ENCODE measurements at places on chromosomes 4 and X.

- peak; percentile 18 for DNase-seq
Measured at GRCh38 chrX:10725071-10725470, 104.7 kb upstream of the MID1 start.

- DNase-seq: no peak
Measured at GRCh38 chr4:79247695-79248394, 78.0 kb downstream of the NAA11 start.

- DNase-seq: no peak
Measured at GRCh38 chr4:156734965-156735895, 236.4 kb downstream of the PDGFC start.

DNA sequence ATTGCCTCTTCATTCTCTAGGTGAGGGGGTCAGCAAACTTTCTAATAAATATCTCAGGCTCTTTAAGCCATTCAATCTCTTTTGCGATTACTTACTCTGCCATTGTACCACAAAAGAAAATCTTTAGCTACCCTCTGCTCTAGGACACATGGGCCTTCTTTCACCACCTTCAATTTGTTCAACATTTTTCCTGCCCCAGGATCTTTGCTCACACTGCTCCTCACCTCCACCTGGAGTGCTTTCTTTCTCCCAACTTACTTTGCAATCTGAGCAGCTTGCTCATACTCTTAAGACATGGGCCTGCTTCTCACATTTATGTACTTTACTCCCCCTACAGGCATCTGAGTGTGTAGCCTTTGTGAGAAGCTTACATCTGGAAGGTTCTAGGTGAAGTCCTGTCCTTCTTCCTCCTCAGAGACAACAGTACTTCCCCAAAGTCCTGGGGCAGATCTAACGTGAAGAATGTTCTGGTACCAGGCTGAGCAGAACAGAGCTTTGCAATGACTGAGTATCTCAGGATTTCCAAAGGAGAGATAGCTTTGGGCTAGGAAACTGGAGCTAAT is 55.0 kb upstream of the PRDM5 start:
- peak; percentile 52 for DNase-seq

DNA sequence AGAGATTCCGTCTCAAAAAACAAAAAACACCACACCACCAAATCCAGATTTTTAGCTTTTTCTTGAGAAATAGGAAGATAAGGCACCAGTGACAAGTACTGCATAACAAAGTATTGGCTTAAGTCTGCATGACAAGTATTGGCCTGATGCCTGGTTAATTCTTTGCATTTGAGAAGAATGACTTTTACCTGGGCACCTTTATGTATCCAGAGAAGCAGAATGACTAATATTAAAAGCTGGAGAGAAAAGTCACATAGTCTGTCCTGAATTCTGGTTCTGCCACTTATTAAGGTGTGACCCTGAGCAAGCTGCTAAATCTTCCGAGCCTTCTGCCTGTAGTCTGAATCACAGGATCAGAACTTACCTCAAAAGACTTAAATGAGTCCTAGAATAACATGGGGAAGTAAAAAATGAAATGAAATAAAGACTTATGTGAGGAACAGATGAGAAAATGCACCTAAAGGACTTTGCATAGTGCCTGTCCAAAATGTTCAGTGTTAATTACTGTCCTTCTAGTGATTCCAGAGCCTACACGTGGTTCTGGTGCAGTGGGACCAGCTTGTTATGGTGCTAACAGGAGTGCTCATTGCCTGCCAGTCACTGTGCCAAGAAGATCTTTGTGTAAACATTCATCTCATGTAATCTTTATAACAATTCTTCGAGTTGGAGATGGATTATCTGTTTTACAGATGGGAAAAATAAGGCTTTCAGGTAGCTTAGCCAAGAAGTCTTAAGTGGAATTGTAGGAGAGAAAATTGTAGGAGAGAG is 31.6 kb downstream of the UGDH start:
- no peak for DNase-seq

- DNase-seq: no peak
Measured at GRCh38 chrX:55451626-55451989, 319 bp upstream of the MAGEH1 start.

GRCh38 chr4:182337366-182337765 is 94.2 kb downstream of the TENM3 start:
- DNase-seq: no peak

- DNase-seq: no peak
Measured at GRCh38 chr4:128649161-128649560, 160.3 kb upstream of the JADE1 start.

DNA sequence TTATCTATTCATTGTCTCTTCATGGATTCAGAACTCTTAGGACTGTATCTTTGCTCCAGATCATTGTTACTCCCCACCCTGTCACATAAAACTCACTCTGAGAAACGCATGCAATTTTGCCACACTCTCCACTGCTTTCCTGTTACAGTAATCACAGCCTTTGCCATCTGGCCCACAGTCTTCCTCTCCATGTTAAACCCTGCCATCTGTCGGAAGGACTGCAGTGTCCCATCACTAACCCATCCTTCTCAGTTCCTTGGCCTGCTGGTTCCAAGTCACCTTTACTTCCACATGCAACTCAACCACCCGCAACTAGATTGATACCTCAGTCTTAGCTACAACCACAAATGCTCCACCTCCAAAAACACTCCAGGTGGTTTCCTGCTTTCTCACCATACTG is 308.7 kb upstream of the FAM241A start:
- no peak for DNase-seq

GRCh38 chrX:69034451-69034850 is 130.8 kb downstream of the PJA1 start:
- no peak for DNase-seq

- no peak for DNase-seq
Measured at GRCh38 chr4:24569662-24570061, 14.7 kb downstream of the DHX15 start.

DNA sequence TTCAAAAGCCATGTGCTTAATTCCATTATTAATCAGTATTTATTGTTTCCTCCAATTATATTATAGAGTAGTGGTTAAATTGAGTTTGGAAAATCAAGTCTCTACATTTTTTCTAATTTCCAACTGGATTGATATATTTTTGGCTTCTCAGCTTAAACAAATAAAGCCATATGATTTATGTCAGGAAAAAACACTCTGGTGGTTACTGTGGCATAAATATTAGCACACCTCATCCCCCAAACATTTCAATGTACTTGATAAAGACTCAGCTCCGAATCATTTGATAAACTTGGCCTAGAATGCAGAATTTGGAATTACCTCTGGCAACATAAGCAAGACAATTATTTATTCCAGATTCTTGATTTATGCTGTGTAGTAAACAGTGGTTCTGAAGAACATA is 2313.8 kb downstream of the ARAP2 start:
- no peak for DNase-seq

DNA sequence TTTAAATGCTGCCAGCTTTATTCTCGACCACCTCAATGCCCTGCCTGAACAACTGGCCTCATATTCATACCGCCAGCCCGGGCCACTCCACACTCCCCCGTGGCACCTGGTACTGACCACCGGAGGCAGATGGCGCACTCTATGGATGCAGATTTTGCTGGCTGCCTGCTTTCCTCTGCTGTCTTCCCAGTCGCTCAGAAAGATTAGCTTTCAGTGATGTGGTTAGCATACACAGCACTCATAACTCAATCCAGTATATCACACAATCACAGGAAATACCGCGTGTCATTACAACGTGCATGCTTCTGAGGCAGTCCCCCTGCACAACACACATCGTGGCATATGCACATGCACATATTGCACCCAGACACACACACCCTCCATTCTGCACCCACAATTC is 147.2 kb upstream of the BCOR start:
- no peak for DNase-seq

- no peak for DNase-seq
Measured at GRCh38 chrX:25536307-25536970, 520.7 kb upstream of the ARX start.

DNA sequence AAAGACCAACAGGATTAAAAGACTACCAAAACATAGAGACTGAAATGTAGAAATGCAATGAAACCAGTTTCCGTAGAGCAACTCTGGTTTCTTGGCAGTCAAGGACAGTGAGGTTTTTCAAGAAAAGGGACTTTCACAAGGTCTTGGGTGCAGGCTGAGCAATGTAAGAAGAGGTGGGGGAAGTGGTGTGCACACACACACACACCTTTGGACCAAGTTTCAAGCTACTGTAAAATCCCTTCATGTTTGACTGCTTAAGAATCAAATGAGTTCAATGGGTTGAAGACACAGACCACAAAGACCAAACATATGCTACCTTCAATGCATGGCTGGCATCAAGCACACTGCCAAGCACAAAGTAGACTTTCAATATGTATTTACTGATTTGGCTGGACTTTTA is 17.8 kb upstream of the MCF2 start:
- no peak for DNase-seq

- DNase-seq: no peak
Measured at GRCh38 chr4:174383783-174384182, 100.1 kb downstream of the CEP44 start.

DNA sequence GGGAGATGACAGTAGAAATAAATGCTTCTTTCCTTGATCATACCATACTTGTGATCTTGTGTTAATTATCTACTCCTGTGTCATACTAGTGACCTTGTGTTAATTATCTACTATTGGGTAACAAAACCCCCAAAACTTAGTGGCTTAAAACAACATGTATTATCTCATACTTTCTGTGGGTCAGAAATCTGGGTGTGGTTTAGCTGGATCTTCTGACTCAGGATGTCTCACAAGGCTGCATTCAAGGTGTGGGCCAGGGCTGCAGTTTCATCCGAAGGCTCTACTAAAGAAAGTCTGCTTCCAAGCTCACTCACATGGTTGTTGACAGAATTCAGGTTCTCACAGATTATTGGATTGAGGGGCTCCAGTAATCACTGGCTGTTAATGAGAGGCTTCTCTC is 70.3 kb upstream of the NDP start:
- no peak for DNase-seq

DNA sequence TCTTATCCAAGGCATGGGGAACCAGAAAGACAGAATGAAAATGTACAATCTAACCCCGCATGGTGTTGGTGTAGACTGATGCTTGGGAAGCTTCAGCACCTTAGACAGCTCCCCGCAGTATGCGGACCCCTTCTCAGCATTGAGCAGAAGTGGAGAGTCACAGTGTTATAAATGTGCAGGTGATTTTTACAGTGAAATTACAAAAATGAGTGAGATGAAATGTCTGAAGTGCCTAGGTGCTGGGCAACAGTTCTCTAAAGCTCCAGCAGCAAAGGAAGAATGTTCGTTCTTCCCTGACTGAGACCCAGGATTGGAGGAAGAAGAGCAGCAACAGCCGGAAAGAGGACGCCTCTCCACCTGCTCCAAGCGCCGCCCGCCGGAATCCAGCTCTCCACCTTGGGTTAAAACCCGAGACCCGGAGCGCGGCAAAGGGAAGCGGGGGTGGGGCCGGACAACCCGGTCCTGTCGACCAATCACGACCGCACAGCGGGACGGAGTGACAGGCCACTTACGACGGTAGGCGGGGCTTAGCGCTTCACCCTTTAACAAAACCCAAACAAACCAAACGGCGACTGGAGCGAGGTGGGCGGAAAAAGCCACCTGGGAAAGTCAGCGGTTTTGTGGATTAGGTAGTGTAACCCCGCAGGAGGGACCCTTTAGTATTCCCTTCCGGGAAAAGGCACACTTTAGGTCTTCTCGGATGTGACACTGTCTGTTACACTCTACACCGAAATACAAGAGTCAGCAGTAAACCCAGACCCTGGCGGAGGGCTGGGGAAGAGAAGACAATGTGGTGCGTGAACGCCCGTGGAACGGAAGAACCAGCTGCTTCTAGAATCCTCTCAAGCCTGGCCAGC is at the start of gene GLRA3:
GLRA3 (minus strand) TSS at position 403 of the 857 bp plus-strand sequence. CDS start 436 bp downstream, outside the sequence.
- peak; percentile 21 for DNase-seq

GRCh38 chr4:7430965-7431695 is 3.6 kb downstream of the PSAPL1 start:
- DNase-seq: no peak

DNA sequence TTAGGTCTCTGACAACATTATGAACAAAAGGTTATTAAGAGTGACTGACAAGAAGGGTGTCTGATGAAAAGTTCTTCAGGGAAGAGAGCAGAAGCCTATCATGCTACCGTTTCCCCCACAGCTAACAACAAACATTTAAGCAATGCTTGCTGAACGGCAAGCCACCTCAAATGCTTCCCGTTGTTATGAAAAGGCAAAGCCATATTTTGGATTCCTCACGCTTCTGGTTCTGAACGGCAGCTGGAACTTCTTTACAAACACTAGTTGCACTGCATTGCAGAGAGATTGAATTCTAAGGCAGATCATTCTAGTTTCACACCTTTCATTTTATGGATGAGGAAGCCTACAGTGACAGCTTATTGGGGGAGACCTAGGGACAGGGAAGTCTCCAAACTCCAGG is 48.6 kb upstream of the NAP1L5 start:
- DNase-seq: no peak

DNA sequence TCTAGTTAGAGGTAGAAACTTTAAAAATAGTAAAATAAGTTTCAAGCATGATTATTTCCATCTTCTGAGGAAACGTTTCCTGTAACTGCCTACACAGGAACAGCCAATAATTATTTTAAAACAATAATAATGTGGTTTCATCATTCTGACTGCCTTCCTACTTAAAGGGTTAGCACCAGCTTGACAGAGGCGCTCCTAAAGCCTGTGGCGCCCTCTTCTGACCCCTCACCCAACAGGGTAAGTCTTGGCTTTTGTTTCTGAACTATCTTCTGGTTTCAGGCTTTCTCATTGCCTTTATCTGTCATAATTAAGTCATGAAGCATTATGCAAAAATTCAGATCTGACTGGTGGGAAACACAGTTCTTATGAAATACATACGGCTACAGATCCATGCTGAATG is 96.7 kb downstream of the ITM2A start:
- peak; percentile 60 for DNase-seq

DNA sequence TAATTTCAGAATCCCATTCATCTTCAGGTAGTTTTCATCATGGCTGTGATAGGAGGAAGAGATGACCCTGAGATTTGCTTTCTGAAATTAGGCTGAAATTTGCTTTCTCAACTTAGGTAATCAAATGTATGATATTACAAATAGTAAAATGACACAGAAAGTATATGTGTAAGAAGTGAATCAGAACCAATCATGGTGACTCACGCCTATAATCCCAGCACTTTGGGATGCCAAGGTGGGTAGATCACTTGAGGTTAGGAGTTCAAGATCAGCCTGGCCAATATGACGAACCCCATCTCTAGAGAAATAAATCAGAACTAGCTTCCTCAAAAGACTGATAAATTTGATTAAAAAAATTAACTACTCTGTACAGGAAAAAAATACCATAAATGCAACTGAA is 555.4 kb downstream of the STPG2 start:
- no peak for DNase-seq

GRCh38 chrX:47530049-47530448 is 31.0 kb upstream of the ARAF start:
- peak; percentile 14 for DNase-seq

All from suppressor macrophage treated with lipopolysaccharide for 1 hour (primary cell).